GM10248 (cell line): ENCODE measurements at places on chromosomes 16 and 17.

DNA sequence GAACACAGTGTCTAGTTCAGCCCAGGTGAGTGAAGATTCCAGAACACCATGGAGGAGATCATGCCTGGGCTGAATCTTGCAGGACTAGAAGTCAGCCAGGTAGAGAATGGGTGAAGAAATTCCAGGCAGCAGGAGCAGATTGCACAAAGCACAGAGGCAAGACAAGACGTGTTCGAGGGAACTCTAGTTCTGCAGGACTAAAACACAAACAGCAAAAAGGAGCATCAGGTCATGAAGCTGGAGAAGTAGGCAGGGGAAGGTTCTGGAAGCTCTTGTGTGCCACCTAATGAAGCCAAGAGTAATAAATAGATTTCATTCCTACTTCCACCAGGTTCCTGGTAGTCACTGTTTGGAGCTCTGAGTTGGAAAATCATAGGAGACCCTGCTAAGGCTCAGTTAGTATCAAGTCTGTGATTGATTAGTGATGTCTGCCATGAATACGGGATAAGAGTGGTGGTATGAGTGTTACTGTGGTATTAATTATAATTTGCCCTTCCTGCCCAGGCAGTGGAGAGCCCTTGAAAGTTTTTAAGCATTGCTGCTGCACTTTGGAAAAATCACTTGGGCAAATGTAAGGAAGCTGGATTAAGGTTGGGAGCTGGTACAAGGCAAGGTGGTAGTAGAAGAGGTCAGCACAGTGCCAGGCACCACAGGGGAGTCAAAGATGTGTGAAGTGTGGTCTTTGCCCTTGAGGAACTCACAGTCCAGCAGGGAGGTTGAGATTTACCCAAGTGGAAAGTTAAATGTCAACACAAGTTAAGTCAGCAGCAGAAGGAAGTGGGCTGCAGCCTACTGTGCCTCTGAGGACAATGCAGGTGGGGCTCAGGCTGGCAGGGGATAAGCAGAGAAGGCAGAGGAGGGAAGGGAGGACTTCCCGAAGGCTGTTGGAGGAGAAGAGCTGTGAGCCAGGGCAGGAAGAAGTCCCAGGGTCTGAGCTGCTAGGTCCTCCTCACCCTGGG lies 13.5 kb upstream of the FOXN1 start:
- no peak for DNase-seq

- DNase-seq, result no peak
Measured at GRCh38 chr17:46072998-46073397, 73.9 kb downstream of the STH start.

DNA sequence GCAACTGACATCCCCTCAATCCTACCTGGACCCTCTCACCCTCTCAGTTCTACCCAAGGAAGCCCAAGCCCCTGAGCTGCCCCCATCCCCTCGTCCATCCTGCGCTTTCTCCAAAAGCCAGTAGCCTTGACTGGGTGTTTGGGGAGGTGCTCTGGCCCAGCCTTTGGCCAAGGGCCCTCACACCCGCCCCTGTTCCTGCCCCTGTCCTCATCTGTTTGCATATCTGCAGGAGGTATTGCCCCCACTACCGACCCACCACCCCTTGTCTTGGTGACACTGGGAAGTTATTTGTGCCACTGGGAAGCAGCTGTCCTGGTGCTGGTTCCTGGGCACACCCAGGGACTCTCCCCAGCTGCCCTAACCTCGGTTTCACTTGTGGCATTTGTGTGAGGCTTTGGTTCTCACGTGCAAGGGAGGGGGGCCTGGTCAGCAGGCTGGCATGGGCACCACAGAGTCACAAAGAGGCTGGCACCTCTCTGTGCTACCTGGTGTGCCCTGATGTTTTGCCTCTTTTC lies 75.3 kb downstream of the MRC2 start:
- no peak for DNase-seq

- no peak for DNase-seq
Measured at GRCh38 chr16:24418733-24419132, 120.6 kb upstream of the RBBP6 start.

DNA sequence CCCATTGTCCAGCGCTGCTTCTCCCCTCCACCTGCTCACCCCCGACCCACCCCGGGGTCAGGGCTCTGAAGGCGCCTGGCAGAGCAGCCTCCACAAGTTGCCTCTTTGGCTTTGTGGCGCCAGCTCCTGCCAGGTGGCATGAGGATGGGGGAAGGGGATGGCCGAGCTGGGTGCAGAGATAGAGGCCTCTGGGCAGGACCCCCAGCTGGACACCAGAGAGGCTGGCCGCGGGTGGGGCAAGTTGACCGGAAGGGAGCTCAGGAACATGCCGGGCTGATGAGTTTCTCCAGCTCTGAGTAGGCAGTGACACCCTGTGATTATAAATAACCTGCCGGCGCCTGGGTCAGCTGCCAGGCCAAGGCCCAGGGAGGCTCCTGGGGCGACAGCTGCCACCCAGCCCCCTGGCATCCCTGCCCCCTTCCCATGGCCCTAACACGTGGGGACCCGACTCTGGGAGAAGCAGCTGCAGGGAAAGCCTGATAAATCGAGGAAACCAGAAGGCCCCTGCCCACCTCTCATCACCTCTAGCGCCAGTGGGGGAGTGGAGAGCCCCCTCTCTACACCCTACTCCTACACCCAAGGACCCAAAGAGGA lies 729 bp downstream of the P2RX5 start:
- no peak for DNase-seq

GRCh38 chr17:46995841-46996571 lies 17.0 kb upstream of the RPRML start:
- DNase-seq, result no peak

DNA sequence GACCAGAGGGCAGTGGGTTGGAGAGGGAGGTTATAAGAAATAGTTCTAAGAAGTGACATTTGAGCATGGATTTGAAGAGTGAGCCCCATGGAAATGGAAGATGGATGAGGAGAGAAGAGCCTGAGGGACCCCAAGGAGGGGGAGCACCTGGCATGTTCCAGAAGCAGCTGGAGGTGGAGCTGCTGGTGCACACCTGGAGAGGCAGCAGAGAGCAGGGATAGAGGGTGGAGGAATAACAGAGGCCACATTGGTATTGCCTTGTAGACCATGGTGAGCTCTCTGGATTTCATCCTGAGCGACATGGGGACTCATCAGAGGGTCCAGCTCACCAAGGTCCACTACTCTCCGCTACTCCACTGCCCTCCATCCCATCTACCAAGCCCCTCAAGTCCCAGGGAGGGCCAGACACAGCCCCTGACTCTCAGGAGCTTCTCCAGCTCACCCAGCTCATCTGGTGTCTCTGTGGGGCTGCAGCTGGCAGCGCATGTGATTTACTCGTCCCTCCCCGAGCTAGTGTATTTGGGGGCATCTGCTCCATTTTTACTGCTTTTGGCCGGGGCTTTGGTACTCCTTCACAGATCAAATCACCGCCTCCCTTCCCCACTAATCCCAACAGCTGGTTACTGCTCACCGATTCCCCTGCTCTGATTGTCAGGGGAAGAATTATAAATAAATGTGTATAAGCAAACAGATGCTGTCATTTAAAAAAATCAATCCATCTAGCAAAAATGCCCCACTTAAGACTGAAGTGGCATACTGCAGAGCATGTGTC lies 22.1 kb upstream of the KDM8 start:
- DNase-seq, result no peak

DNA sequence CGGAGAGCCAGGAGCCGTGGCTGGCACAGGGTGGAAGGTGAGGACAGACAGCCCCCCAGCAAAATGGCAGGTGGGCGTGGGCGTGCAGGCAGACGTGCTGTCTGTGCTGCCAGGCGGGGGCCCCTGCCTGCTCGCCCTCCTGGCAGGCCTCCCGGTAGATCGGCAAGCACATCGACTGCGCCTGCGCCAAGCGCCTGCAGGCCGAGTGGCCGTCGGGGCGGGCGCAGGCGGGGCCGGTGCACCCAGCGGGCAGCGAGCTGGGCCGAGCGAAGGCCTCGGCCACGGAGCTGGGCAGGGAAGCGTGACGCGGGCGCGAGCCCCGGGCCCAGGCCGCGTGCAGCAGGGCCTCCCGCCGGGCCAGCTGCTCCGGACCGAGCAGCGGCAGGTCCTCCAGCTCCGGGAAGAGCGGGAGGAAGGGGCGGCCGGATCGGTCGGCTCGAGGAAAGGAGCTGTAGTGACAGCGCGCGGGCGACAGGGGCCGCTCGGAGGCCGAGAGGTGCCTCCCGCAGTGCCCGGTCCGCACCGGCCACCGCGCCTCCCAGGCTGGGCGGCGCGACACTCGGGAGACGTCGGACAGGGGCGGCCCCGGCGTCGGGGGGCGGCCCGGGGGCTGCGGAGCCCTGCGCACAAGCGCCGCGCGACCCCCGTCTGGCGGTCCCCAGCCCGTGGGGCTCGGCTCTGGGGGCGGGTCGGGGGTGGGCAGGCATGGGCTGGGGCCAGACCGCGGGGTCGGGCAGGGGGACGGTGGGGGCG lies 16.9 kb downstream of the GRIN2C start:
- DNase-seq, result peak; percentile 74

- peak; percentile 97 for DNase-seq
Measured at GRCh38 chr16:69726313-69727060, at the start of gene NQO1. Gene NQO1, minus strand, starts transcription at chr16:69726560. Its CDS starts 121 bp downstream, at chr16:69726439.

DNA sequence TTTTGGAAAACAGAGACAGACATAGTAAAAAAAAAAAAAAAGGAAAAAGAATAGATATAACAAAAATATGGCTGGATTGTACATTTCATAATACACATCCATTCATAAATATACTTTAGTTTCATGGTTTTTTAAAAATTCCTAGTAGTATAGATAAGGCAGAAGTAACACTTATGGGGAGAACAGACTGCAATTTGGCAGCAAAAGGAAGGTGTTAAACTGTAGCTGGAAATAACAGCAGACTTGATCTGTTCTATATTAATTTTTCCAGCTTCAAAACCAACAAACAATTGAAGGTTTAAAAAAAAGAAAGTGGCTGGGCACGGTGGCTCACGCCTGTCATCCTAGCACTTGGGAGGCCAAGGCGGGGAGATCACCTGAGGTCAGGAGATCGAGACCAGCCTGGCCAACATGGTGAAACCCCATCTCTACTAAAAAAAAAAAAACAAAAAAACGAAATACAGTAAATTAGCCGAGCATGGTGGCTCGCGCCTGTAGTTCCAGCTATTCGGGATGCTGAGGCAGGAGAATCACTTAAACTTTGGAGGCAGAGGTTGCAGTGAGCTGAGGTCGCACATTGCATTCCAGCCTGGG lies 191.8 kb downstream of the SPECC1 start:
- DNase-seq, result no peak

- no peak for DNase-seq
Measured at GRCh38 chr16:46775214-46775613, 27.1 kb upstream of the MYLK3 start.

GRCh38 chr17:50319306-50320004 lies 26.5 kb upstream of the XYLT2 start:
- DNase-seq, result no peak
